ENCODE measurements at places on chromosomes 5 and 9.

- DNase-seq = no peak
Observed at GRCh38 chr9:13364271-13365000, 84.9 kb upstream of the MPDZ start.

DNA sequence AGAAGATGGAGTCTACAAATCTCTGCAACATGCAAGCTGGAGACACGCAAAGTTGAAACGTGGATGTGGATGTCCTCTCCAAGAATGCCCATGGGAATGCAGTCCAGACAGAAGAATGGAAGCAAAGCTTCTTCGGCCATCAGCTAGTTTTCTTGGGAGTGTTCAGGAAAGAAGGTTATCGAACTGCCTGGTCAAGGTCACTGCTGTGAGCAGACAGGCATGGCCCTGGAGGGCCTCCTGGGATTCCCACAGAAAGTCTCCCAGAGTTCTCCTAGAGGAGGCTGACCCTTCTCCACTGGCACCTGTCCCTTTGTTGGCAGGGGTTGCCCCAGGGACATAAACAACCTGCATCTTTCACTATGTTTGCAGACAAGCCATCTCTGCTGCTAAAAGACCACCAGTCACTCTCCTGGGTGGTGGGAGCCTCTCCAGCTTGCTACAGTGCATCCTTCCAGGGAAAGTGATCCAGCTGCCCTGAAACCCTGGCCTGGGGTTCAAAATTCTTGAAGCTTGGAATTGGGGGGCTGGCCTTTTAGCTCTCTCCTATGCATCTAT is 265.8 kb downstream of the SYK start:
- no peak for DNase-seq

DNA sequence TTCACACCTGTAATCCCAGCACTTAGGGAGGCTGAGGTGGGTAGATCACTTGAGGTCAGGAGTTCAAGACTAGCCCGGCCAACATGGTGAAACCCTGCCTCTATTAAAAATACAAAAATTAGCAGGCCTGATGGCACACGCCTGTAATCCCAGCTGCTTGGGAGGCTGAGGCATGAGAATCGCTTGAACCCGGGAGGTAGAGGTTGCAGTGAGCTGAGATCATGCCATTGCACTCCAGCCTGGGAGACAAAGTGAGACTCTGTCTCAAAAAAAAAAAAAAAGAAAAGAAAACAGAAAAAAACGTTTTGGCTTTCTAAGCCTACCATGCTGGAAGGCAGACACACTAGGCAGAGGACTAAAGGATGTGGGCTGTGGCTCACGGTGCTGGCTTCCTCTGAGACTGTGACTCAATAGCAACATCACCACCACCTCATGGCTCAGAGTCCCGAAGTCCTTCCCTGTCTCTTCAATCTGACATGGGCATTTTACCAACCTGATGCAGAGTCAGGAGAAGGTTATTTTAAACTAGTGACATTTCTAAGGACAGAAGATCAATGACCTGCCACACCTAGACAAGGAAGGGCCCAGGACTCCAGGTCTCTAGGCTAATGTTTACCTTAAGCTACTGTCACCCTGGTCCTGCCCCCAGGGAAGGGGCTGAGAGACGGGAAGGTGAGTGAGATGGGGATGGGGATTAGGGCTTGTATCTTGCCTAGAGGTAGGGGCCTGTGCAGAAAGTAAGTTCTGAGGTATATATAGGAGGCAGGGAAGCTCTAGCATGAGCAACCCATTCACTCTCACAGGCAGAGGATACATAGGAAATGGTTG is 3.7 kb downstream of the ECSCR start:
- DNase-seq = no peak

DNA sequence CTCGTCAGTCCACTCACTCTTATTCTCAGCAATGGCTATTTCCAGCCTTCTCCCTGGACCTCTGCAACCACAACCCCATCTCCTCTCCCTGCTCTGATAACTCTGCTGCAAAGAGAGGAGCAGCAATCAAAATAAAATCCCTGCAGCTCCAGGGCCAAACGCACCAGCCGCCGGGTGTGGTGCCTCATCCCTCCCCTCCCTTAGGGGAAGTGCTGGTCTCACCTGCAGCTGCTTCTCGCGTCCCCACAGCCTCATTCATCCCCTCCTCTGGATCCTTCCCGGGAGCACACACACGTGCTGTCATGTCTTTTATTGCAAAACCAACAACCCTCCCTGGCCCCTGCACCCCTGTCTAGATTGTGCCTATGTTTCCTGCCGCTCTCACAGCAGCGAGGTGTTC is 77.8 kb downstream of the TENT4A start:
- DNase-seq = no peak

- DNase-seq = no peak
Observed at GRCh38 chr9:115808695-115809094, 344.9 kb upstream of the PAPPA start.

DNA sequence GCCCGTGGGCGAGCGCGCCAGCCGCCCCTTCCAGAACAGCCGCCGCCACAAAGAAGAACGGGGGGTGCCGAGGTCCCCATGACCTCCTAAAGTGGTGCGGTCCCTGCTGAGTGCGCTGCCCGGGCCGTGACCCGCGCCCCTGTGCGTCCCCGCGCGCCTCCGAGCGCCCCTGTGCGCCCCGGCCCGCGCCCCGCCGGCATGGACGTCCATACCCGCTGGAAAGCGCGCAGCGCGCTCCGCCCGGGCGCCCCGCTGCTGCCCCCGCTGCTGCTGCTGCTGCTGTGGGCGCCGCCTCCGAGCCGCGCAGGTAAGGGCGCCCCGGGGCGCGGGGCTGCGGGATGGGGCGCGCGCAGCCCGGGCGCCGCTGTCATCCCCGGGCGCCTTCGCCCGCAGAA is 384 bp downstream of the COL5A1 start:
- DNase-seq = no peak

DNA sequence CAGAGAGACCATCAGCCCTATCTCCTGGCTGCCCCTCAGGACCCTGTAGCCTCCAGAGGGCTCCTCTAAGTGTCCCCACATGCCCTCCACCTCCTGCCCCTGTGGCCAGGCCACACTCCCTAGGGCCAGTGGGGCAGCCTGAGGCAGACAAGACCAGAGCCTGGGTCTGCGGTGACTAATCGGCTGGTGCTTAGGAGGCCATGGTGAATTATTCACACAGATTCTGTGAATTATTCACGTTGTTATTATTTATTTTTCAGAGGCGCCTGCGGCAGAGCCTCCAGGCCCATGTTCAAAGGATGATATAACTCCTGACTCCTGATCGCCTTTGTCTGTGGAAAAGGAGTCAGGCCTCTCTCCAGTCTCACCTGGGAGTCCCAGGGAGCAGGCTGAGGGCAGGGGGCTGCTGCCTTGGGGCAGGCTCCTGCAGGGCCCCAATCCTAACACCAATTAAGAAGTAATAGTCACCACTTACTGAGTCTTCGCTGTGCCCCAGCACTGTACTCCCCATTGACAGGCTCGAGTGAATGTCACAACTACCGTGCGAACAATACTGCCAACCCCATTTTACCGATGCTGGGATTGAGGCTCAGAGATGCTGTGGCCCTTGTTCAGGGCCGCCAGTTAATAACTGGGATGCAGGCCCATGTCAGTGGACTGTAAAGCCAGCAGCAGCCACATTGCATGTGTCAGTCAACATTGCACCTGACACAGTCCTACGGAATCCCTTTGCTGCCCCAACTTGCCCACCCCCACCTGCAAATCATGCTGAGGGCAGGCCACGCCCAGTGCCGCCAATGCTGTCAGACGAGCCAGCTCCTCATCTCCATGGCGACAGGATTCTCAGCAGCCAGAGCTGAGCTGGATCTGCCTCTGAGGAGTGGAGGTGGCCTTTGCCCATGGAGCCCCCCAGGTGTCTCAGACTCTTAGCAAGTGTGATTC is 94.9 kb downstream of the PCDH1 start:
- DNase-seq = no peak

DNA sequence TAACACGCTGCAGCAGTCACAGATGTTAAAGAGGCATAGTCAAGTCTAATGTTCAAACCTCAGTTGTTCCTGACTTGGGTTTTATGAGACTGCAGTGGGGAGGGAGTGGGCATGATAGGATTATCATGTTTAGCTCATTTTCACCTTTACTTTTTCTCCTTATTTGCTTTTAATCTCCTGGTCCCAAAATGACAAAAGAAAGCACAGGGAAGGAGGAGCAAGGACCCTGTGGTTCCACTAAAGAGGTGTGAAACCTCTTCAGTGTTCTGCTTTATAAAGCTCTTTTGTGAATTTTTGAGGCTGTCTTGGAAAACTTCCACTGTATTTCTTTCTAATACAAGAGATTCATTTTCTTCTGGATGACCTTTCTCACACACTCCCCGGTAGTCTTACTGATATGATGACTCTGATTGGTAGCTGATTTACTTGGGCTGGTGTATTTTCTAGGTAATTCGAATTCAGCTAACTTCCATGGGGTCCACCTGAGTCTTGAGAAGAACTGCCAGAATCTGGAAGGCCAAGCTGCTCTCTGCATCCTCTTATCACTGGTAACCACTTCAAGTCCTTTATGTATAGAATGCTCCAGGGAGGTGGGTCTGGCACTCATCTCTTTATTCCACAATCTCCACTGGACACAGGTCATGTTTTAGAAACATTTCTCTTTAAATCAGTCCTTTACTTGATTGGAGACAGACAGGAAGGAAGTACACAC is 1364.4 kb upstream of the CDH9 start:
- no peak for DNase-seq

DNA sequence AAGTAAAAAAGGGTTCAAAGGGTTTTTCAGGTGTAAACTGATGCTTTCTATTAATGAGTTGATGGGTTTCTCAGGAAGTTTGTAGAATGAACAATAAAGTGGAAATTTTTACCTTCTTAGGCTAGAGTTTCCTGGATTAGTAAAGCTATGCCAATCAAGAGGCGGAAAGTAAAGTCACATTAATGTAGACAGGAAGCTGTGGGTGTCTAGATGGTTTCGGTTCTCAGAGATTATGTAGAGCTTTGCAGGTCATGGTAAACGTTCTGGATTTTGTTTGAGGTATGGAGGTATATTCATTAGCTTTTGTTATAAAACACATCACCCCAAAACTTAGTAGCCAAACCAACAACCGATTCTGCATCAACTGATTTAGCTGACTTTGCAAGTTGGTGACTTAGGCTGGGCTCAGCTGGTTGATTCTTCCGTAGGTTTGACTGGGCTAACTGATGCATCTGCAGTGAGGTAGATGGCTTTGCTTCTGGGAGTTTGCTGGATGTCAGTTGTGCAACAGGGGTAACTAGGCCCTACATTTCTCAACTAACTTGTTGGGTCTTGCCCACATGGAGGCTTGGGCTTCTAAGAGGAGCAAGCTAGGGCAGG is 273.8 kb downstream of the MSX2 start:
- DNase-seq = no peak

DNA sequence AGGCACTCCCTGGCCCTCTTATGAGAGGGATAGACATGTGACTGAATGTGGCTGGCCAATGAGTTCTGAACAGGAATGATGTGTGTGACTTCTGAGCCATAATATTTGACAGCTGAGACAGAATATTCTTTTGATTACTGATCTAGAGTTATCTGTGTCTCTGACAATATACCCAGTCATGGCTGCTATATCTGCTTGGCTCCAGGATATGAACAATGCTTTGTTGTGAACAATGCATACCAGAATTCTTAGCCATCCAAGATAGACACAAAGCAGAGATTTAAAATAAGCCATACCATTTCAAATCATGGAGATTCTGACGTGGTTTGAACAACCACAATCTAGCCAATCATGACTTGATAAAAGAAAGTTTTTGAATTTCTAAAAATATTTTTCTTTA is 840.3 kb upstream of the SEMA6A start:
- no peak for DNase-seq

DNA sequence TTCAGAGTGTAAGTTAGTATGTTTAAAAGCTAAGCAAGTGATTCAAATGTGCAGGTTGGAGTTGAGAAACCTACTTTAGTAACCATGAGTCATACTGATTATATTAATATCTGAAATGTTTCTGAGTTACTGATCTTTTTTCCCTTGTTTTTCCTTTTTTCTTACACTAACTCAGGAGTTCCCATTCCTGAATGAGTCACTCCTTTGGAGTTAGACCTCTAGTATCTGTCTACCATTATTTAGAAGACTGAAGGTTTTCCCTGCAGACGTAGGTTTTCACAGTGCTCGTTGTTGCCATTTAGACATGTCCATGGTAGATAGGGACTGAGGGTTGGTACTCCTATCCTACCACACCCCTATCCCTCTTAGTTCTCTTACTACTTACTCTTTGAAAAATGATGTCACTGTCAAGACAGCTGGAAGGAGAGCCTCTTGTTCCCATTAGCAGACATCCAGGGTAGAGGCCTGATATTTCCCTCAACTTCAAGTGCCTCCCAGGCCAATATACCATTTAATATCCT is 20.2 kb downstream of the OCLN start:
- no peak for DNase-seq

- no peak for DNase-seq
Observed at GRCh38 chr9:4713849-4714248, 27.2 kb downstream of the AK3 start.

DNA sequence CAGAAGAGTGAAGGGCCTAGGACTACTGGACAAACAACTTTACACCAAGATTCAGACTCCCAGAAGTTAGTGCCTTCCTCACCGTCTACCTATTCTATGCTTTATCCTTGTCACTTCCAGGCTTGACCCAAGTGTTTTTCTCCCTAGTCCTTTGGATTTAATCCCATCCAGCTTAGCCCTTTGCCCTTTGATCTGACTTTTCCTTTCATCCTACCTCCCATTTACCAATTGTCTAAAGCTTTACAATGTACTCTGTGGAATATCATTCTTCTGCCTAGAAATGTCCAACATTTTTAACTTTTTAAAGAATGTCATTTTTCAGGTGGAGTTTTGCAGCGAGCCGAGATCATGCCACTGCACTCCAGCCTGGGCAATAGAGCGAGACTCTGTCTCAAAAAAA is 292.1 kb downstream of the EPB41L4A start:
- no peak for DNase-seq

DNA sequence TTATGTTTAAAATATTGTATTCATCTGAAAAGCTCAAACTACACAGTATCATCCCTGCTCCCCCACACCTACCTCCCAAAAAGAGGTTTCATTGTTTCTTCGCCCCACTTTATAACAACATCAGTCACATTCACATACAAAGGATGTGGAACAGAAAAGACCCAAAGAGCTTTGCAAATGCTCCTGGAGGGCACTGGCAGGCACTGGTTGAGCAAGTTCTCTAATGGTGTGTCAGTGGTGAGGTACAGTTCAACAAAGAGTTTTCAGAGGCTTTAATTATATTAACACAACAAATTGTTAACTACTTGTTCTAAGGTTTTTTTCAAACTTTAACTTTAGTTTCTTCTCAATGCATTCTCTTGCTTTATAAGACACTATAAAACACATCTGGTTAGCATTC is 54.1 kb upstream of the ECM2 start:
- DNase-seq = no peak

DNA sequence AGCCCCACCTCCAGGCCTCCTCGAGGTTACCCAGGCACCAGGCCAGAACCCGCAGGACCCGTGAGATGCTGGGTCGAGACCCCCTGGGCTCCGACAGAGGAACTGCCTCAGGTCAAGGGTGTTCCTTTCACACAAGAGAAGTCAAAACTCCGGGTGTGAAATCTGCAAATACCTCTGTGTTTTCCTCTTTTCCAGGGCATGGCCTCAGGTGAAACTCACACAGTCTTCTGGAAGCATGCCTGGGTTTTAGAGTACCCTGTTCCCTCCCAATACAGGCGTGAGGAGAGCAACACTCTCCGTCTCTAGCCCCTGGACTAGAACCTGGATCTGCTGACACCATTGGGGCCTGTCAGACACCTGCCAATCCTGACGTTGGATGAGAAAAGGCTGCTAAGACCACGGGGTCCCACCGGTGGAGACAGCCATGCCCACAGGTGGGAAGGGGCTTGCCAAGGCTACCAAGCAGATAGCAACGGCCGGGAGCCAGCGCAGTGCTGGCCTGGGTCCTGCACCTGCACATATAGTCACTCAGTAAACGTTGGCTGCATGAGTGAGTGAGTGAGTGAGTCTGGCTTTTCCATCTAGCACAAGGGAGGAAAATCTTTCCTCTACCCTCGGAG is 182.0 kb upstream of the PPP1R26 start:
- DNase-seq = no peak

All from testis (tissue), 5 donors.